NCI-H1048 (cell line): ENCODE measurements at places on chromosomes 12 and 14.

GRCh38 chr14:71508901-71509300 is 423.3 kb upstream of the RGS6 start:
- no peak for DNase-seq

- DNase-seq = no peak
Measured at GRCh38 chr12:90020881-90021280, 312.2 kb upstream of the ATP2B1 start.

DNA sequence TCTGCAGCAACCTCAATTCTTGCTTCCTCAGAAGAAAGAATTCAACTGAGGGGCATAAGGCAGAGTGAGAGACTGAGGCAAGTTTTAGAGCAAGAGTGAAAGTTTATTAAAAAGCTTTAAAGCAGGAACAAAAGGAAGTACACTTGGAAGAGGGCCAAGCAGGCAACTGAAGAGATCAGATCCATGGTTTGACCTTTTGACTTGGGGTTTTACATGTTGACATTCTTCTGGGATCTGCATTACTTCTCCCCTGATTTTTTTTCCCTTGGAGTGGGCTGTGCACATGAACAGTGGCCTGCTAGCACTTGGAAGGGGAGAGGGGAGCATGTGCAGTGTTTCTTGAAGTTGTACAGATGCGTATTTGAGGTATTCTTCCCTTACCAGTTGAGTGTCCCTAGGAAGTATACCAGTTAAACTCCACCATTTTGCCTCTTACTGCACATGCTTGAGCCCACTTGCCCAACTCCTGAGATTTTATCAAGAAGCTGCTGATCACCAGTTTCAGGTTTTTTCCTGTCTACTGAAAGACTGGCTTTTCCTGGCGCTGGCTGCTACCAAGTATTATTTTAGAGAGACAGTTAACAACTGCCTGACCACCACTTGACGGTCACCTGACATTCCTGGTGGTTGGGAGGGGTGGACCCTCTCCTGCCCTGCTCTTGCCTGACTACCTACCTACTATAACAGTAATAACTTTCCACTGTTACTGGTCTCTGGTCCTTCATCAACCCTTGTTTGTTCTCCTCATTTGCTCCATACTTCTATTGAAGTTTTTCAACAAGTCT is 26.0 kb upstream of the TMTC2 start:
- no peak for DNase-seq

GRCh38 chr14:36684946-36685345 is 23.3 kb downstream of the PAX9 start:
- no peak for DNase-seq

- no peak for DNase-seq
Measured at GRCh38 chr14:93219103-93219726, 12.2 kb downstream of the UBR7 start.

DNA sequence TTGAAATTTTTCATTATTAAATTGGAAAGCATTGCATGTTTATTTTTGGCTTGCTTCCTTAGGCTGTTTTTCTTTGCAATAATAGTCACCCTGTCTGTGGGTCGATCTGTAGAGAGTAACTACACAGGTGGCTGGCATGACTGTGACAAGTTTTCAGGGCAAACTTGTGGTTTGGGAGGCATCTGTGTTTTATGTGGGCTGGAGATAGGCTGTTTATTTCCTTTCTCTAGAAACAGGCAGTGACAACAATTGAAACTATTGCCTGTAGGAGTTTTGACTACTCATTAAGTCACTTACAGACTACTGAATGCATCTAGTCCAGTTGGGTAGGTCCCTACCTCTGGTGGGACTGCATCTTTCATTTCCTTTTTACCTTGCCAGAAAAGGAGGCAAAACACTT is 155.6 kb downstream of the DYRK2 start:
- no peak for DNase-seq

DNA sequence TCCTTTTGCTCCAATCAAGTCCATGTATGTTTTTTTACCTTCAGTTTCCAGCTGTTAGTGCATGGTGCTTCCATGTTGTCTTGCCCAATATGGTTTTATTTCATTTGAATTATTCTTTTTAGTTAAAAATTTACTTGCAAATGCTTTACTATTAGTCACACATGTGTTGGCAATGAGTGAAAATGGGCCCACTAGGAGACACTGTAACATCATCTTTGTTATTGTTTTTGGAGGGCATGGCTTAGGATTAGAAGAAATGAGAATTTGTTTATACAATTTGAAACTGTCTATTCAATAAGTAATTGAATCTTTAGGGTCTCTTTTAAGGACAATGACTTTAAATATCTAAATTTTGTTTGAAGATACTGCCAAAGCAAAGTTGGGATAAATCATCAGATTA is 133.7 kb downstream of the BRMS1L start:
- DNase-seq = no peak

GRCh38 chr12:3123729-3124128 is 46.5 kb downstream of the TSPAN9 start:
- no peak for DNase-seq

DNA sequence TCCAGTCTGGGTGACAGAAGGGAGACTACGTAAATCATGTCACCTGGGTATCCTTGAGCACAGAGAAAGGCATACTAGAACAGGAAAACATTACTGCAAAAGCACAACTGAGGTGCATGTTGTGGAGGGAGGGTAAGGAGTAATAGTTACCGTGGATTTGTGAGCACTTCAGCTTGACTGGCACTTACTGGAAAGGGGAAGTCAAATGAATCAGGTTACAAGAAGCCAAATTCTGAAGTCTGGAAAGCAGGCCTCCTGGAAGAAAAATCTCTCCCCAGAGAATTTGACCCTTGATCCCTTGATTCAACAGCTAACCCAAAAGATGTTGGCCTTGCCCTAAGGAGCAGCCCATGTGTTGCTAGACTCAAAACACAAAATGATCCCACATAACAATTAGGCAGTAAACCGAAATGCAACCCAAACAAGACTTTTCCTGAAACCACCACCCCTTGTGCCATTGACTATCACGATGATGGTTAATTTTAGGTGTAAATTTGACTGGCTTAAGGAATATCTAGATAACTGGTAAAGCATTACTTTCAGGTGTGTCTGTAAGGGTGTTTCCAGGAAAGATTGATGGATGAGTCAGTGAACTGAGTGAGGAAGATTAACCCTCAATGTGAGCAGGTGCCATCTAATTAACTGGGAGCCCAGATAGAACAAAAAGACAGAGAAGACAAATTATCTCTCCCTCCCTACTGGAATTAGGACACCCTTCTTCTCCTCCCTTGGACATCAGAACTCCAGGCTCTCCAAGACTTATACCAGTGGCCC is 108.8 kb downstream of the SLC25A21 start:
- DNase-seq = no peak

DNA sequence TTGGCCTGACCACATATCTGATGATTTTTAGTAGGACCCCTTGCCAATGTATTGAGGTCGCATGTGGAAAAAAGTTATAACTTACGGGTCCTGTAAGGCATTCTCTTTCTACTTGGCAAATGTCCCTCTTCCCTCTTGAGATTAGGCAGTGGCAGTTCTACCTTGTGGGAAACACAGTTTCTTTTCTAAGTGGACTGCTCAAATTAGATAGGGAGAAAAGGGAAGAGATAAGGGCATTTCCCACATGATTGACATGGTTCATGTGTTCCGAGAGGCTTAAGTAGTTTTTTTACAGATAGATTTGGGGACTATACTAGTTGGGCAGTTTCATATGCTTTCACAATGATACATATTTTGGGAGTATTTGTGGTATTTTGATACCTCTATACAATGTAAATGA is 154.7 kb downstream of the FBXL14 start:
- DNase-seq = no peak

GRCh38 chr12:67632005-67632404 is 16.5 kb upstream of the DYRK2 start:
- no peak for DNase-seq

DNA sequence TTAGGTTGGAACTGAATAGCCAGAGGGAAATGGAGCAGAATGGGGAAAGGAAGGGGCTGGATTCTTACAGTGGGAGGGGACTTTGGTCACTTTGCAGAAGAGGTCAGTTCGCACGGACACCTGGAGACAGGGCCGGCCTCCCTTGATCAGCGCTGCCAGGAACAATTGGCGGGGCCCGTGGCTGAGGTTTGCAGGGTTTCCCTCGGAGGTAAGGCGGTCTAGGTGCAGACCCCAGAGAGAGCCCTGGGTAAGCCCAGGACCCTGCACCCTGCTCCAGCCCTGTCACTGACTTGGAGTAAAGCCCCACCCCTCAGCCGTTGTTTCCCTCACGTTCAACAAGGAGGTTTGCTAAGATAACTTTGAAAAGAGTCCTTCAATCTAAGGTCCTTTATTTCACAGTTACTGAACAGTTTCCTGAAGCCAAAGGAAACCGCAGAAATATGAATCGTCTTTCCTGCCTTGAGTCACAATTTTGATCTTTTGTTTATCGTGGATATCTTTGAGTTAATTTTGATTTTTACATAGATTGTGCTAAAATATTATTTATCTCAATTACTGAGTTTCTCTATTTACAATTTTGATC is 231.4 kb upstream of the RTL1 start:
- DNase-seq = no peak

DNA sequence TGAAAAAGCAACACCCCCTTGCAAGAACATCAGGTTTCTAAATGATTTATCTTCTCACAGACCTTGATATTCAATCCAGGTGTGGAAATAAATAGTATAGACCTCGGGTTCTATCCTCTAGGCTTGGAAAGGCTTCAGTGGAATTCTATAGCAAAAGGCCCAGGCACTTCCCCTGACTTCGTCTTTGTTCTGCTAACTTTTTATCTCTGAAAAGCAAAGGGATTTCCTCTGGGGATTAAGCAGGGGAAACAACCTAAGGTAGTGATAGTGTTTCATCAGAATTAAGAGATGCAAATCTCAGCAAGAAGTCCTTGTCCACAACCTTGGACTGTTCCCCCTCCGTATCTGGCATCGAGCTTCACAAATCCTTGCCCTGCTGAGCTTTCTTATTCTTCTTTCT is 59.5 kb upstream of the DUSP6 start:
- DNase-seq = no peak

GRCh38 chr12:100986595-100987547 is 192.3 kb downstream of the ANO4 start:
- no peak for DNase-seq

DNA sequence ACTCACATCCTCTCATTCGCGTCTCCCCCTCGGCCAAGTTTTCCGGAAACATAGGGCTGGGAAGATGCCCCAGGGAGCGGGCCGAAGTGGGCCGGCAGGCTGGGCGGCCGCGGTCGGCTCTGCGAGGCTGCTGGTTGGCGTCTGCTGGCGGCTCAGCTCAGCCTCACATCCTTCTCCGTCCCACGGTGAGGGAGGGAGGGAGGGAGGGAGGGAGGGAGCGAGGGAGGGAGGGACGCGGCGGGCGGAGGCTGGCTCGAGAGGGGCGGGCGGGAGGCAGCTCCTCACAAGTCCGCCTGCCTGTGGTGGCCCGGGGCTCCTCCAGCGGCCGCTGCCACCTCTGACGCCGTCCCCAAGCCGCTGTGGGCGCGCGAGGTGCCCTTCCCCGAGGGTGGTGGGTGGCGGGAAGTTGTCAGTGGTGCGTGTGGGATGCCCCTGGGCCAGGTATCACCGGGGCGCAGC is 93.8 kb downstream of the RFLNA start:
- no peak for DNase-seq

DNA sequence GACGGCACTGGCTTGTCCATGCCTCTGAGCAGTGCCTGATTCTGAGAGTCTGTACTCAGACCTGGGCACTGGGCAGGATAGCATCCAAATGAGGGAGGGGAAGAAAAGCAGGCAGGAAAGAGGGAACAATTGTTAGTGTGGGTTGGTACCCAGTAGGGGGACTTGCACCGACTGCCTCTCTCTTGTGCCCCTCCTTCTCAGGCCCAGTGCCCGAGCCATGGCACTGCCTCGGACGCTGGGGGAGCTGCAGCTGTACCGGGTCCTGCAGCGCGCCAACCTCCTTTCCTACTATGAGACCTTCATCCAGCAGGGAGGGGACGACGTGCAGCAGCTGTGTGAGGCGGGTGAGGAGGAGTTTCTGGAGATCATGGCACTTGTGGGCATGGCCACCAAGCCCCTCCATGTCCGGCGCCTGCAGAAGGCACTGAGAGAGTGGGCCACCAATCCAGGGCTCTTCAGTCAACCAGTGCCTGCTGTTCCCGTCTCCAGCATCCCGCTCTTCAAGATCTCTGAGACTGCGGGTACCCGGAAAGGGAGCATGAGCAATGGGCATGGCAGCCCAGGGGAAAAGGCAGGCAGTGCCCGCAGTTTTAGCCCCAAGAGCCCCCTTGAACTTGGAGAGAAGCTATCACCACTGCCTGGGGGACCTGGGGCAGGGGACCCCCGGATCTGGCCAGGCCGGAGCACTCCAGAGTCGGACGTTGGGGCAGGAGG is 2.2 kb downstream of the NAB2 start:
- DNase-seq = no peak

- DNase-seq = no peak
Measured at GRCh38 chr12:56629459-56630179, 507 bp downstream of the BAZ2A start.

GRCh38 chr14:66709291-66709690 is 201.3 kb downstream of the GPHN start:
- no peak for DNase-seq

DNA sequence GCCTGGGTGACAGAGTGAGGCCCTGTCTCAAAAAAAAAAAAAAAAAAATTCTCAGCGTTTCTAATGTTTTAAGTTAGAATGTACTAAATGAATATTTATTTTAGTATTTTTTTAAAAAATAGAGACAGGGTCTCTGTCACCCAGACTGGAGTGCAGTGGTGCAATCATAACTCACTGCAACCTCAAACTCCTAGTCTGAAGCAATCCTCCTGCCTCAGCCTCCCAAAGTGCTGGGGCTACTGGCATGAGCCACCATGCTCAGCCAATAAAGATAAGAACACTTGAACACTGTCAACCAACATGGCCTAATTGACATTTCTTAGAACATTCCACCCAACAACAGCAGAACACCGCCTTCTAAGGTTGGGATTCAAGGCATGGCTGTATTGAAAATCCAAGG is 5.1 kb upstream of the DYNC1H1 start:
- DNase-seq = no peak

GRCh38 chr12:13052421-13052820 is 8.2 kb downstream of the FAM234B start:
- no peak for DNase-seq

DNA sequence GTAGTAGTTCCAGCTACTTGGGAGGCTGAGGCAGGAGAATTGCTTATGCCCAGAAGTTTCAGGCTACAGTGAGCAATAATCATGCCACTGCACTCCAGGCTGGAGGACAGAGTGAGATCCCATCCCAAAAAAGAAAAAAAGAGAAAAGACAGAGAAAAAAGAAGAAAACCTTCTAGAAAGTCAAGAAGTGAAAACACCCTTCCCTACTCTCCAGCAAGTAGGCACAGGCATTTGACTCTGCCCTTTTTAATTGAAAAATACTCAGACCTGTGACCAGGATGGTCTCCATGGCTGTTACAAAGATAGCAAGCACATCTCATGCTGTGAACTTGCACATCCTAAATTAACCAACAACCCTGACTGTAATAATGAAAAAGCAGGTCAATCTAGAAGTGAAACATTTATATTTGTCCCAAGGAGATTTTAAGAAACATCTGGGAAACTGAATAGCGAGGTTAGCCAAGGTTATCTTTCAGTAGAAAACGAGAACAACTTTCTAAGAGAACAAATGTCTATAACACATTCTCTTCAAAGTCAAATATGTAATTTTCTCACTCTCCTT is 2.0 kb downstream of the TMTC1 start:
- no peak for DNase-seq

GRCh38 chr14:74638966-74639365 is 26.9 kb upstream of the LTBP2 start:
- DNase-seq = no peak
